Activated T-cell treated with anti-CD3 and anti-CD28 coated beads, Interleukin-2, amount 50 U/mL, for 4 hours (primary cell): ENCODE measurements at places on chromosomes 1 and 21. TPM values are rescaled to one million over a fixed set of nuclear protein-coding genes. Genes with fewer than 3 reads are reported as not detected.

GRCh38 chr1:216607067-216607697 is 116.0 kb downstream of the ESRRG start:
- DNase-seq, result no peak

GRCh38 chr21:44253832-44254710 is 7.6 kb downstream of the DNMT3L start:
- DNase-seq, result no peak

- no peak for DNase-seq
Measured at GRCh38 chr1:170097449-170097948, 23.0 kb upstream of the KIFAP3 start.

GRCh38 chr1:248622570-248623001 is 12.3 kb downstream of the OR2T11 start:
- DNase-seq, result no peak

- no peak for DNase-seq
Measured at GRCh38 chr1:35539073-35539823, 18.0 kb downstream of the KIAA0319L start.

- DNase-seq, result no peak
Measured at GRCh38 chr1:18302788-18303413, 177.8 kb upstream of the KLHDC7A start.

DNA sequence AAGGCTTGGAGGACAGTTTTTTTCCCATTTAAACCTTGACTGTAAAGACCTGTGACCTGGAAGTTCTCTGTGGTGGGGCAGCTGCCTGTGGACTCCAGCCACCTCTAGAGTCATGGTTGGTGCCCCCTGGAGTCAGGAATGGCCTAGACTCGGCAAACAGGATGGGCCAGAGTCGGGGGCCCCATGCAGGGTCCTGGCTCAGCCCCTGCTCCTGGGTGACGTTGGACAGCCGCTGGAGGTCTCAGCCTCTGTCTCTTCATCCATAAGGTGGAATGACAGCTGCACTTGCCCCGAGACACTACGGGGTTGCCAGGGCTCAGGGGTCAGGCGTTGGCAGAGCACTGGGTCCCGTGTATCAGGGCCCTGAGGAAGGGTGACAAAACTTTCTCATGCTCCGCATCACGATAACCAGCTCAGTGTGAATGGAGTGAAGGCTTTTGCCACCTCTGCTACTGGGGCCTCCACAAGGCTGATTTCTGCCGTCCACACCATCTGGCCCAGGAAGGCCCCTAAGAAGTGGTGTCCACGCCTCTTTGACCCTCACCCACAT is 58.5 kb upstream of the TTC34 start:
- no peak for DNase-seq

Gene NBPF3
- total RNA-seq, result 4.2 TPM

Gene CTNNBIP1
- total RNA-seq, result 5.2 TPM

DNA sequence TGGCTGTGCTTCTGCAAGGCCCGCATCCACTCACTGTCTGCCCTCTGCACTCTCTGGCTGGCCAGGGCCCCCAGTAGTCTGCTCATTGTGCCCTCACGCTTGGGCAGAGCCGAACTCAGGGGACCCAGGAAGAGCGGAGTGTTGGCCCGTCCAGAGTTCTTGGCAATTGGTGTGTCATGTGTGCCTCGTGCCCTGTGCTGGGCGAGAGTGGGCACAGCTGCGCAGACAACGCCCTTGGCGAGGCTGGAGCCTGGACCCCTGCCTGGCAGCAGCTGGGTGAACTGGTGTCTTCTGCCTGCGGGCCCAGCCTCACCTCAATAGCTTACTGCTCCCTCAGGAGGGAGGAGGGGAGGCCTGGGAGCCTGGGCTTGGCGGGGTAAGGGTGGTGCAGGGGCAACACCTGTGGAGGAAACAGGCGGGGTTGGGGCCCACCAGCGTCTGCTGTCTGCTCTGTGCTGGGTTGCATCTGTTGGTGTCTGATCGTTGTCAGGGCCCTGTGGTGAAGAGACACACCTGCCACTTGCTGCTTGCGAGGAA is 2.1 kb downstream of the GUK1 start:
- DNase-seq, result no peak

GRCh38 chr21:35237287-35237686 is 188.2 kb upstream of the RUNX1 start:
- DNase-seq, result no peak

Gene TAS1R3
- total RNA-seq, result 0.29 TPM

Gene MX2
- 7.4 TPM for total RNA-seq

DNA sequence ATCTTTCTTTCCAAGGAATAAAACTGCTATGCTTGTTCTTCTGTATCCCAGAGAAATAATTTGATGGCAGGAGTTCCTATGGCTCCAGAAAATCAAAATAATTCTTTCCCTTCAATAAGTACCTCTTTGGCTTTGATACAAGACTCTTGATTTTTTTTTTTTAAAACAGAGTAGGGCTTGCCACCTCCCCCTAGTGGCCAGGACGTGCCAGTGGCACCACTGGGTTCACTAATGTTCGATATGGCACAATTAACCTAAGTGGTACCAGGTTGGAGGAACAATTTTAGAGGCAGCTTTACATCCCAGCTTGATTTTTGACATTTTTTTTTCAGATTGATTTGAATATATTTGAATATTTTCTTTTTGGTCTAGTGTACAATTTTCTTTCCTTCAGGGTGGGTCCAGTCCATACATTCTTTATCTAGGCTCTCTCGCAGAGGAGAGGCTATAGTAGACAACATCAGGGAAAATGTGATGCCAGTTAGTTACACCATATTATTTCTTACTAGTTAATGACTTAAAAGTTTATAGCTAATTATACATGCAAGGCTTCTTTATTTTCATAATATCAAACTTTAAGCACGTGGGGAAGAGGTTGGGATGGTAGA is 330.9 kb downstream of the S1PR1 start:
- peak; percentile 40 for DNase-seq

- DNase-seq, result no peak
Measured at GRCh38 chr1:98336472-98337083, 324.9 kb upstream of the SNX7 start.

DNA sequence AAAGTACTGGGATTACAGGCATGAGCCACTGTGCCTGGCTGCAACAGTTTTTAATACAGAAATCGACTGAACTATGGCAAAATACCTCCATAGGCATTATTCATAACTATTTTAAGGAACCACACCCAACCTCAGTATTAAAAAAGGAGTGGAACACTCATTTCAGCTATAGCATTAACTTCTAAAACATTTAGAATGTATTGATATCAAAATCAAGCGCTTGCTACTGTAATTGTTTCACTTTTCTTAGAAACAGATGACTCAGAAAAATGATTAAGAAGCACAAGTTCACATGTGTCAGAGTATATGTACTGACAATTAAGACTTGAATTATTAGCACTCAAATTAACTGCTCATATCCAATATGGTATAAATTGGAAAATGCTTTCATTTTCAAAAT is 15.1 kb downstream of the AIDA start:
- DNase-seq, result no peak

Gene NUP210L
- 0.05 TPM for total RNA-seq

DNA sequence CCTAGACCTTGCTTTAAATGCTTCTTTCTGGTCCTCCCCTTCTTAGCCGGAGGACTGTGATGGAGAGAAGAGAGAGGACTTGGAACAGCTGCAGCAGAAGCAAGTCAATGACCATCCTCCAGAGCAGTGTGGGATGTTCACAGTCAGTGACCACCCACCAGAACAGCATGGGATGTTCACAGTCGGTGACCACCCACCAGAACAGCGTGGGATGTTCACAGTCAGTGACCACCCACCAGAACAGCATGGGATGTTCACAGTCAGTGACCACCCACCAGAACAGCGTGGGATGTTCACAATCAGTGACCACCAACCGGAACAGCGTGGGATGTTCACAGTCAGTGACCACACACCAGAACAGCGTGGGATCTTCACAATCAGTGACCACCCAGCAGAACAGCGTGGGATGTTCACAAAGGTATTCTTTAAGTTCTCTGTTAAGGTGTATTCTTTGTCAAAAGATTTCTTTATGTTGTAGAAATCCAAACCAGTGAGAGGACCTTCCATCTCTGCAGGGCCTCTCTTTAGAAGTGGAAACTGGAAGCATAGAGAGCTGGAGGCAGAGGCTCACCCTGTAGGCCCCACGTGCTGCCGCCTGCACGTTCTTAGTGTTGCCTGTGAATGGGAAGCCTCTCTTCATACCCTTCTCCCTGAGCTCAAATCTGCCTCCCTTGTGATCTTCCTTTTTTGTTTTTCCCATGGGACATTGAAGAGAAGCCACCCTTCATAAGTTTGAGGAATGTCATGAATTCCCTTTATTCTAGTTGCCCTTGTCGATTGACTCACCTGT is 10.6 kb downstream of the PCNT start:
- no peak for DNase-seq

Gene GJA5
- total RNA-seq, result not detected

DNA sequence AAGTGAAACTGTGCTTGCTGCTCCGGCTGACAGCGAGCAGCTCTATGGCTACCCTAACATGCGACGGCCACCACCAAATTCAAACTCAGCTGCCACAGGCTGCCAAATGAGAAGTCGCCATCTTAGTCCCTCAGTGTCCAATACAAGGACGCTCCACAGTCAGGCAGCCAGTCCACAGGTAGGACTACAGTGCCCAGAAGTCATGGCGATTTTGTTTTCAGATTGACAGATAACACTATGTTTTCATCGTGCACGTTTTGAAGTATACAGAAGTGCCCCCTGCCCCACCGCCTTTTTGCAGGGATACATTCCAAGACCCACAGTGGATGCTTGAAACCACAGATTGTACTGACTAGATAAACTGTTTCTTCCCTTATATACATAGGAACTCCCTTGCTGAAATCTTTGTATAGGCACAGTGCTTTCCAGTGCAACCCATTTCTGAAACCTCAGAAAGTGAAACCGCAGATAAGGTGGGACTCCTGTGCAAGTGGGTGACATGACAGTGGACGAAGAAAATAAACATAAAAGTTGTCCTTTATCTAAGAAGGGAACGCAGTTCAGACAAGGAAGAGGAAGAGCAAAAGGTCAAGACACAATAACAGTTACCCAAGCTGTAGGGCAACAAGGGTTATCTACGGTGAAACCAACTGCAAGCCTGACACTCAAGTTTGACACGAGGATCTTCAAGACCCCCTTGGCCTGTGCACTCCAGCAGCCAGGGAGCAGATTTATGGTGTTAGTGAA is 52.2 kb downstream of the STX6 start:
- DNase-seq, result no peak

DNA sequence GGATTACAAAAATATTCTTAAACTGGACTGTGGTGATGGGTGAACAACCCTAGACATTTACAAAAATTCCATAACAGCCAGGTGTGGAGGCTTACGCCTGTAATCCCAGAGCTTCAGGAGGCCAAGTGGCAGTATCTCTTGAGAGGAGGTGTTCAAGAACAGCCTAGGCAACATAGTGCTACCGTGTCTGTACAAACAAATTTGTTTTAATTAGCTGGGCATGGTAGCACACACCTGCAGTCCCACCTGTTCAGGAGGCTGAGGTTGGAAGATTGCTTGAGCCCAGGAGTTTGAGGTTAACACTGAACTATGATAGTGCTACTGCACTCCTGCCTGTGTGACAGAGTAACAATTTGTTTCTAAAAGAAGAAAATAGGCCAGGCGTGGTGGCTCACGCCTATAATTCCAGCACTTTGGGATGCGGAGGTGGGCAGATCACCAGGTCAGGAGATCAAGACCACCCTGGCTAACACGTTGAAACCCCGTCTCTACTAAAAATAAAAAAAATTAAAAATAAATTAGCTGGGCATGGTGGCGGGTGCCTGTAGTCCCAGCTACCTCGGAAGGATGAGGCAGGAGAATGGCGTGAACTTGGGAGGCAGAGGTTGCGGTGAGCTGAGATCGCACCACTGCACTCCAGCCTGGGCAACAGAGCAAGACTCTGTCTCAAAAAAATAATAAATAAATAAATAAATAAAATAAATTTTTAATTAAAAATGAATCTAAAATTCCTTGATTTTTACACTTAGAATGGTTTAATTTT is 37.1 kb downstream of the ARID4B start:
- DNase-seq, result no peak
